ENCODE measurements at places on chromosomes 2 and 18.
A peak's percentile ranks its signal among the peaks of the same experiment; 100 is the strongest.

DNA sequence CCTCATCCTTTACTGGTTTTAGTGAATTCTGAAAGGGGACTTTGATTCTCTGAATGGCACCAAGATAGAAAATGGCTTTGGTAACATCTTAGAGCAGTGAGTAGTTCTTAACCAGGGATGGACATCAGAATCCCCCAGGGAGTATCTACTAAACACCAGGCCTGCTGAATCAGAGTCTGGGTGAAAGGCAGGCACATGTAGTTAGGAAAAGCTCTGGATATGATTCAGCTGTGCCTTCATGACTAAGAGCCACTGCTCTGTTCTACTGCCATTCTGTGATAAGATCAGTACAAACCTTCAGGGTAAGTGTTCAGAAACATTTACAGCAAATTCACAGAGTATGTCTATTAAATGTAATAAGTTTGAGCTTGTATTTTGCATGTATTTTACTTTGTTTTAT lies 46.2 kb upstream of the B3GNT2 start:
- DNase-seq = no peak

DNA sequence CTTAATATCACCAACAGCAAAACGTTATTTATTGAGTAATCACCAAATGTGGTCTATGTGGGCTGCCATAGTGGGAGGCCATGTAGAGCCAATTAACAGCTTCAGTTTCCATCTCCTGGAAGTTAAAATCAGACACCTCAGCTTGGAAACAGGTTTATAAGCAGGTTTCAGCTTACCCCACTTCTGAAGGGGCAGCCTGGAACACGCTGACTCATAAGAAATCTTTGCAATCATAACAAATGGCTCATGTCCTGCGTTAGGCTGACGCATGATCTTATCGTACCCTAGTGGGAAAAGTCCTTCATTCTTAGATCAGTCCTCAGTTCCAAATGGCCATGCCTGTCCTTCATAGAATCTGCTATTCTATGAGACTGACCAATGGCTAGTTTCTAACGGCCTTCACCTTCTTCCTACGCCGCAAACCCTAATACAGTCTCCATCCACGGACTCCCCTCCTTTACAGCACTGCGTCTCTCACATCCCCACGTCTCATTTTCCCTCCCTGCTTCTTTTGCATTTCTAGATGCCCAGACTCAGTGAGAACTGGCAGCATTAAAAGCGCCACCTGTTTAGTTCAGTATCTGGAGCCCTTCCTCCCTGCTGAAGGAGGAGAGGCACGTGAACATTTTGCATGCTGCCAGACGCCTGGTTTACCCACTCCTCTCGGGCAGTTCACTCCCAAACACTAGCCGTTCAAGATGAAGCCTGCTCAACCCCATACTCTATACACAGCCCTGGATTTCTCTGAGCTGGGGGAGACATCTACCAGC lies 24.2 kb upstream of the BZW1 start:
- DNase-seq = no peak

- no peak for DNase-seq
Observed at GRCh38 chr18:11653521-11653920, 35.5 kb upstream of the GNAL start.

DNA sequence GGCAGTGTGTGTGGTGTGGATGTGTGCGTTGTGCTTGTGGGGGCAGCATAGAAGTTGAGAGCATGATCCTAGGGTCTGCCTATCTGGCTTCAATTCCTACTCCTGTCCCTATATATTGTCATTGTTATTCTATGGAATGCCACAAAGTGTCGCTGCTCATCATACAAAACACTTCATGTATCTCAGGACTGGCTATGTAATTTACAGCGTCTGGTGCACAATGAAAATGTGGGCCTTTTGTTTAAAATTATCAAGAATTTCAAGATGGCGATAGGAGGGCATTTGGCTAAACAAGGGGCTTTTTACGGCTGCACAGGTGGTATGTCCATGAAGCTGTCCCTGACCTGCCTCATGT lies 3.4 kb downstream of the SERPINB2 start:
- no peak for DNase-seq

DNA sequence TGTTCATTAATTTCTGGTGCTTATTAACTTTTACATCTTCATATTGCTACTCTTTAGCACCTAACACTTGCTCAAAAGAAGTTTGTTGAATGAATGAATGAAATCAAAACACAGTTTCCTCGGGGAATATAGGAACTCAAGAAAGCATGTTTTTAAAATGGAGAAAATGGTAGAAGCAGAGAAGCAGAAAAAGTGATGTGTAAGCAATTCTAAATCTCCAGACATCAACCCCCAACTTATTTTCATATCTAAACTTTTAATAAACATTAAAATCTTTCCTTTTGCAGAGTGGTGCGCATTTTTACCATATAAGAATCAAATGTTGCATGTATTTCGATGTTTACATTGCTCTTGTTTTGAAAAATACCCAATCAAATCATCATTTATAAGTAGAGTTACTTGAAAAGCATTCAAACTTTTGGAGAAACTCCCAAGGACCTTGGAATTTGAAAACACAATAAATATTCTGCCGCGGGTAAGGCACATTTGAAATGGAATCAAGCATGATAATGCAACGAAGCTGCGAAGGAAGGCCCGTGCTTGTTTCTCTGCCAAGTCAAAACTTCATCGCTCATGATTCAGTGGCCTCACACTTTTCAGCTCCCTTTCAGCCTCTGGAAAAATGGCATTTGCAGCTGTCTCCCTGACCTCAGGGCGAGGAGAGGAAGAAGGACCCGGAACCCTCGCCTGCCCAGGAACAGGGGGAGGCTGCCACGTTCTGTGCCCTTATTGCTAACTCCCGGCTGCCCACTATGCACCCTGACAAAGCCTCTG lies 26.7 kb upstream of the SMIM21 start:
- no peak for DNase-seq

GRCh38 chr2:61114147-61114546 lies 47.8 kb upstream of the C2orf74 start:
- no peak for DNase-seq

GRCh38 chr2:189581354-189582139 lies 961 bp upstream of the SLC40A1 start:
- peak; percentile 40 for DNase-seq

- no peak for DNase-seq
Observed at GRCh38 chr18:53508529-53508928, 715.9 kb downstream of the MBD2 start.

All from dorsolateral prefrontal cortex (tissue), 122 donors.